ENCODE measurements at places on chromosomes 11 and 22.

DNA sequence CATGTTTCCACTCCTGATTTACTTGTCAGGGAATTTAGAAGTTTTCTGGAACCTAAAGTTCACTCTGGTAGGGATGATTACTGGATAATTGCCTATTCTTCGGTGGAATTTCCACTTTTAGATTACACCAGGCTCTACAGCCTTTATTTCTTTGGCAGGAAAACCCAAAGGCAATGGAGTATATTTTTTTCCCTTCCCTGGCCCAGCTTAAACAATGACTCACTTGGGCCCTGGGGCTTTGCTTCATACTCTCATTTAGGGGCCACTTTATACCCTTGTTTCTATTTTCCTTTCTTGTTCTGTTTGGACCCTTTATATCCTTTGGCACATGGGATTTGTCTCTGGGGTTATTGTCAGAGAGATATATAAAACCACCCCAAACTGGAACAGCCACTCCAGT, 114.7 kb downstream of the CSTPP1 start:
- DNase-seq, result no peak

DNA sequence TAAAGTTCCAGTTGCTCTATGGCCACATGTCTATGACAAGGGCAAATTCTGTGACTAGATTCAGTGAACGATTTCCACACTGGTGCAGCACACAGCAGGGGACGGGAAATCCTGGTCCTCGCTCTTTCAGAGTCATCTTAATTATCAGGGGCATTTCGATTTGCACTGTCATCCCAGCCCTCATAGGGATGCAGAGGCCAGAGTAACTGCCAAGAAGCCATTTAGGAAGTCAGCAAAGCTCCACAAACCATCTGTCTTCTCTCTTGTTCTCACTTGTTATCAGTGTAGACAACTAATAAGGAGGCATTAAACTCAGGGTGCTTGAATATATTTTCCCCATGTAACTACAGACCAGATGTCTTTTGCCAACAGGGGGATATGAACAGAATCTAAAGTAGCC, 151.7 kb downstream of the STK33 start:
- DNase-seq, result no peak

DNA sequence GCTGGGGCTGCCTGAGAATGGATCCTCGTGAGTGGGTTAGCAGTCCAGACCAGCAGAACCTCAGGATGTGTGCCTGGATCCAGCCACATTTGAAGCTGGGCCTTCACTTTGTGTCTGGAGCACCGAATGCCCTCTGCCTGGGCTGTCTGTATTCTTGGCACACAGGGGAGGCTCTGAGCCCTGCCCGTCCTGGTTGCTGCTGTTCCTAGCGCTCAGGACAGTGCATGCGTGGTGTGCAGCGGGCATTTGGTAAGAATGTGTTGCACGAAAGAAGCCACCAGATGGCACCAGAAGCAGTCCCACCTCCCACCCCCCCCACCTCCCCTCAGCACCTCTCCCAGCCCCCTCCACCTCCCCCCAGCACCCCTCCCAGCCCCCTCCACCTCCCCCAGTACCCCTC, 4.1 kb upstream of the MAPK11 start:
- no peak for DNase-seq

- no peak for DNase-seq
These were observed 69.2 kb downstream of the PACSIN2 start for GRCh38 chr22:42945736-42946135.

GRCh38 chr22:49323751-49324415, 503.8 kb downstream of the BRD1 start:
- DNase-seq, result no peak

DNA sequence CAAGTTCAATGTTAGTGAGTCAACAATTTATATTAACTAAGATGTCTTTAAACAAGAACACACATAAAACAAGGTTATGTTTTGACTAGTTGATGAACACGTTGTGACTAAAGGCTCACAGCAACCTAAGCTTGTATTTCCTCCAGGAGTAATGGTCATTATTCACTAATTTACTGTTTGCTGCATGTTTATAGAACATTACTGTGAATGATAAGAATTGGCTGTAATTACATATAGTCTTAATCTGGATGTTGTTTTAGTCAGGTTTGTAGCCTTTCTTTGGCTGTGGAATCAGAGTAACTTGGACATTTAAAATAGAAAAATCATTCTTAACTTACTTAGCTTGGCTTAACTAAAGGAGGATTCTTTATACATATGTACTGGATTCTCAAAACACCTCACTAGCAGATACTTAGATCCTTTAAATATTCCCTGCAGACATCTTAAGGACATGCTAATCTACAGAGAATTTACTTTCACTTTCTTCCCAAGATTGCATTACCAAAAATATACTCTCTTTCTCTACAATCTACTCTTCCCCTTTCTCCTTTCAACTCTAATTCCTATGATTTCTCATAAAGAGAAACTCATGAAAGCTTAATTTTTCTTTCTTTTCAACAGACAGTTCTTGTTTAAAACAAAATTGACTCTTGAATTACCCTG, 319.7 kb upstream of the CTSC start:
- DNase-seq, result no peak

DNA sequence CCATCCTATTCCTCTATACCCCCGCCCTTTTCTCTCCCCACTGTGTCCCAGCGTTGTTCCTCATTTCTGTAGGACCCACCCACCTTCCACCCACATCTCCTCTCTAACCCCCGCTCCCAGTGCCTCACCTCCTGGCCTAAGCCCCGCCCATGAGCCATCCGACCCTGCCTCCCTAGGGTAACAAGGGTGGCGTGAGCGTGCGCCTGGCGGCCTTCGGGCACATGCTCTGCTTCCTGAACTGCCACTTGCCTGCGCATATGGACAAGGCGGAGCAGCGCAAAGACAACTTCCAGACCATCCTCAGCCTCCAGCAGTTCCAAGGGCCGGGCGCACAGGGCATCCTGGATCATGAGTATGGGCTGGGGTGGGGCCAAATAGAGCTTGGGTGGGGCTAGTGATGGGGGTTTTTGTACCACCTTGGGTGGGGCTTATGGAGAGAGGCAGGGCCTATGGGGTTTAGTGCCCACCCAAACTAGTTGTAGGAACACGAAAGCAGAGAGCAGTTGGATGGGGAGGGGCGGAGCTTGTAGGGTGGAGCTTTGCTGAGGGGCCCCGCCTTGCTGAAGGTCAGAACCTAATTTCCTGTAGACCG, 4.5 kb downstream of the INPP5J start:
- DNase-seq, result no peak

DNA sequence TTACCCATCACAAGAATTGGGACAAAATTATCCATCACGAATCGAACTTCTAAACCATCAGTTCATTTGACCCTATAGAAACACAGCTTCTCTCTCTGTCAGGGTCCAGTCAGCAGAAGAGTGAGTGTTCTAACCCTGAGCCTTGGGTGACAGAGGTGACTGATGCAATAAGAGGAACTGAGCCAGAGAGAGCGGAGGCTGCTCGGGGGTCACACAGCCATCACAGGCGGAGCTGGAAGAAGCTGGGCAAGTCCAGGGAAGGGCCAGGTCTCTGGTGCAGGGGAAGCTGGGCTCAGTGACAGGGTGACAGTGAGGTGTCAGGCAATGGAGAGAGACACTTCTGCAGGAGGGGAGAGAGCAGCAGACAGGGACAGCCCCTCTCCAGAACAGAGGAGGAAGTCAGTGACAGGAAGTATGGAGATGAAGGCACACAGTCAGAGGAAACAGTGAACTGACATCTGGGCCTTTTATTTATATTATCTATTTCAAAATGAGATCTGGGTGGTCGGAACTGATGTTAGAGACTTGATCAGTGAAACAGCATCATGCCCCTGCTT, 184.0 kb upstream of the TBCEL start:
- DNase-seq, result no peak

GRCh38 chr11:36453678-36454077, 56.4 kb downstream of the TRAF6 start:
- no peak for DNase-seq

DNA sequence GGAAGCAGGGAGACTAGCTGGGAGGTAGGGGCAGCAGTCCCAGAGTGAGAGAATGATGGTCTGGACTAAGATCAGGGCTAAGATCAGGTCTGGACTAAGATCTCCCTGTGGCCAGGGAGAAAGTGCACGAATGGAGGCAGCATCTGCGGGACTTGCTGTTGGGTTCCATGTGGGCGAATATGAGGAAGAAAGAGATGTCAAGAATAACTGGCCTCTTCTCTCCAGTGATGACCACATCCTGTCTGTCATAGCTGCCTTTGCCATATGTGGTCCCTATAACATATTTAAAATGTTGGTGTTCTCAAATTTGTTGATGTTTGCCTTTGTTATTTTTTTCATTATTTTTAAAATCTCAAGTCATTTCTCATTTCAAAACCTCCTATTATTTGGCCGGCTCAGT, 27.4 kb upstream of the CXCR5 start:
- DNase-seq, result no peak

GRCh38 chr11:70072861-70073755, 5.0 kb upstream of the ANO1 start:
- DNase-seq, result no peak

- DNase-seq, result no peak
These were observed 10.0 kb downstream of the IL18BP start for GRCh38 chr11:72008728-72009127.

- DNase-seq, result no peak
These were observed 66.1 kb upstream of the A4GALT start for GRCh38 chr22:42786606-42787356.

- no peak for DNase-seq
These were observed 15.0 kb upstream of the PRR5 start for GRCh38 chr22:44686873-44687600.

- no peak for DNase-seq
These were observed at the start of gene TPH1 for GRCh38 chr11:18046116-18046777. TSS of gene TPH1 (minus strand) at chr11:18046269. CDS start at chr11:18040762, 5,507 bp downstream.

GRCh38 chr11:6563121-6563619, 40.2 kb downstream of the RRP8 start:
- DNase-seq, result no peak

DNA sequence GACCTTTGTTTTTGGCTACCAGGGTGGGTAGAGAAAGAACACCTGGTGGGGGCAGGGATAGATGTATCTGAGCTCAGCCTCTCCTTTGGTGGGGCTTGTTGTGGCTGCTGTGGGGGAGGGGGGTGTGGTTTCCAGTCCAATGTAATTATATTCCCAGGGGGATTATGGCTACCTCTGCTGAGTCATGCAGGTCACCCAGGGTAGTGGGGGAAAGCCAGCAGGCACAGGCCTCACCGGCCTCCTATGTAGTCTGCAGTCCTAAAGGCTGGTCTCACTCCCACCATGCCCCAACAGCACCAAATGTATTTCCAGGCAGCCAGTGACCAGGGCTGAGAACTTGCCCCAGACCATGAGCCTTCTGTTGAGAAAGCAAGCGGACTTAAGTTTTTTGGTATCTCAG, 119.6 kb downstream of the DYNC2H1 start:
- no peak for DNase-seq

- DNase-seq, result peak; percentile 39
These were observed 3.8 kb upstream of the ADORA2A start for GRCh38 chr22:24423519-24424000.

GRCh38 chr11:45880772-45881570, 4.5 kb upstream of the MAPK8IP1 start:
- no peak for DNase-seq

DNA sequence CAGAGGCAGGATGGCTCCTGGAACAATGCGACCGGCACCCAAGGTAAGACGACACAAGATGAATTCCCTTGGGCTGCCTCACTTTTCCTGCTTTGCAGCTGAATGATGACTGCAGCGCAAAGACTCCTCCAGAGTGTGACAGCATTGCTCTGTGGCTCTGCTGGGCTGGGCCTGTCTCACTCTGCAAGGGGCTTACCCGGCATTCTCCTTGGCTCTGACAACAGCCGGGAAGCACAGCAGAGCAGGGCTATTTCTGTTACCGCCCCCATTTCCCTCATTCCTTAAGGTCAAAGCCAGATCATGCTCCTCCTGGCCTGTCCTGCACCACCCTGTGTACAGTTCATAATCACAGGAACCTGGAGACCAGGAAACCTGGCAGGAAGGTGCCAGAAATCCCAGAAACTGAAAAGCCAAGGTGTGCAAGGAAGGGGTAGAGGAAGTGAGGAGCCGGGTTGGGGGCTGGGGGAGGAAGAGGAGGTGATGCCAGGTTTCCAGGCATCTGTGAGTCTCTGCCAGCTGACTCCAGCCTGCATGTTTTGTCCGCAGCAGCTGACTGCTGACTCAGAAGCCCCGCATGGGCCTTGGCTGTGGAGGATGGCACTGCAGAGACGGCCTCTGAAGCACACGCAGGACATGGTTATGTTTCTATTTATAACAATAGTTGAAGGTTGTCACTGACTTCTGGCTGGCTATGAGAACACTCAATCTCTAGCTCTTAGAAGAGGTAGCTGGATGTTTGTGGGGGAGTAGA, 113.6 kb downstream of the MICAL3 start:
- no peak for DNase-seq

GRCh38 chr11:47538741-47539565, 14.0 kb downstream of the CELF1 start:
- no peak for DNase-seq

DNA sequence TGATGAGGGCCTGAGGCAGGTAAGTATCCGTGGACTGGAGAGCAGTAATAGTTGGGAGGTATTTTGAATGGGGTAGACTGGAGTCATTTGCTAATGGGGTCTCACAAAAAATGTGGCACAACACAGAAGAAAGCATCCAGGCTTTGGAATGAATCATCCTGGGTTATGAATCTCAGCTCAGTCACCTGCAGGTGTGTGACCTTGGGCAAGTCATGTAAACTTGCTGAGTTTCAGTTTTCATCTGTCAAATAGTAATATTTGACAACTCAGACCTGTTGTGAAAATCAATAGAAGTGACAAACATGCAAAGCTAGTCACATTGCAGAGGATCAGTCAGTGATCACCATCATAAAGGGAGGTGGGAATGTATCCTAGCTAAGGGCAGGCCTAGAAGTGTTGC, 232.0 kb upstream of the TENM4 start:
- DNase-seq, result no peak

DNA sequence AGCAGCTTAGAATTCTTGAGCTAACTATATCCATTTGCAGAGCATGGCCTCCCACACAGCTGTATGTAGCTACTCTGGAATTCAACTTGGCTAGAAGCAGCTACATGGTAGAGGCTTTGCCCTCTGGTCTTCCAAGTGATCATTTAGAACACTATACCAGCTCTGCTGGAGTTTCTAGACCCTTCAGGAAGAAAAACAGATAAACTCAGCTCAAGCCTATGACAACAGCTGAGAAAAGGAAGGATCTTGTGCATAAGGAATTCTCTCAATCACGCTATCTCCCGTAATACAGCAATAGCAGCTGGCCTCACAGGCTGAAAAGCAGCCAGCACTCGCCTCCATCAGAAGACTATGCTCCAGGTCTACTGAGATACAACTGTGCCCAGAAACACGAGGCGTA, 50.6 kb upstream of the APOA1 start:
- no peak for DNase-seq

DNA sequence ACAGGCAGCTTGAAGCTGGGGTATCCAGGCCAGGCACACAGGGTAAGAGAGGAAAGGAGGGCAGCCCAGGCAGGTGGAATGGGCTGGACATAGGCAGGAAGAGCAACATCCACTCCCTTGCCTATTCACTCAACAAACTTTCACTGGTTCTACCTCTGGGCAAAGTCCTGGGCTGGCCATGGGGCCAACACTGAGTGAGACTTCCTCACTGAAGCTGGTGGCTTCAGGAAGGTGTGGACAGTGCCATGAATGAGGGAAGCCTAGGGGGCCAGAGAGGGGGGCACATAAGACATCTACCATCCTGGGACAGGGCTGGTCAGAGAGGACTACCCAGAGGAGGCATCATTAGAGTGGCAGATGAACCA, 44.9 kb upstream of the TCF20 start:
- DNase-seq, result no peak

Measured in CD8-positive, alpha-beta T cell (primary cell).